ENCODE measurements at places on chromosomes 12 and 14. TPM values are rescaled to one million over a fixed set of nuclear protein-coding genes. Genes with fewer than 3 reads are reported as not detected.

The KRT79 gene
- 0.05 TPM for total RNA-seq

The RIMKLB gene
- 17.3 TPM for total RNA-seq

The MIP gene
- total RNA-seq, result not detected

The CCDC38 gene
- 0.08 TPM for total RNA-seq

The SHMT2 gene
- total RNA-seq, result 131 TPM

All from A549 treated with CORT108297 at 1 μM for 4 hours (cell line).